CD14-positive monocyte (primary cell): ENCODE measurements at places on chromosomes 16 and 17.

GRCh38 chr17:13785981-13786598 lies 184.4 kb upstream of the HS3ST3A1 start:
- no peaks in the 10 kb centered on the region for H3K36me3 ChIP-seq
- no peaks in the 10 kb centered on the region for H3K4me1 ChIP-seq
- no peaks in the 10 kb centered on the region for H3K27me3 ChIP-seq
- H3K27ac ChIP-seq, result no peak overlapping the region
- H3K4me3 ChIP-seq, result no peak overlapping the region

DNA sequence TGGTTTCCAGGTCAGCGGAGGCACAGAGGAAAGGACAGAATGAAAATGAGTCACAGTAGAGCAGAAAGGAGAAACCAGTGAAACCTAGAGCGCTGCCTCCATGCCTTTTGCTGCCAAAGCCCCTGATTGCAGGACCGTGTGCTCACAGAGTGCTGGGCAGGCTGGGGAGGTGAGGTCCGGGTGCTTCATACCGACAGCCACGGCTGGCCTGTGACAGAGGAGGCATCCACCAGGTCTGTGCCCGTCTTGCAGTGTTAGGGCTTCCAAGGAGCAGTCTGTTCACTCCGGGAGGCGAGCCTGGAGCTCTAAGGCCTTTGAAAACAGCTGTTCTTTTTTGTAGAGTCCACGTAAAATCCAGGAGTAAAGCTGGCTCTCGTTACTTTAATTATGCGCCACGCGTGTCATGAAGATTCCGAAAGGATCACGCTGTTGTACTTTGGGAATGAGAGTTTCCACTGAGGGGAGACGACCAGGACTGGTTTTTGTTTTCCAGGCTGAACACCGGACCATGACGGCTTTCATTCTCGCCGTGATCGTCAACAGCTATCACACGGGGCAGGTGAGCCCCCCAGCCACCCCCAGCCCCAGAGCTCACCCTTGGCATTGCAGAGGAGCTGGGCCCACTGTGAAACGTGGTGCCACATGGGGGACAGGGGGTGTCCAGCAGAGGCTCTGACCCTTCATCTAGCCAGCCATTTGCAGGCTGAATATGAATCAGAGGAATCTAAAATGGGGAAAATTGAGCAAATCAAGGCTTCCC lies 108.5 kb upstream of the CHMP6 start:
- H3K4me1 ChIP-seq, result peaks cover 6% of the 10 kb centered on the region
- no peak for DNase-seq
- H3K27me3 ChIP-seq, result no peaks in the 10 kb centered on the region
- H3K27ac ChIP-seq, result no peak overlapping the region
- H3K36me3 ChIP-seq, result peaks cover 29% of the 10 kb centered on the region
- no peak overlapping the region for H3K4me3 ChIP-seq

DNA sequence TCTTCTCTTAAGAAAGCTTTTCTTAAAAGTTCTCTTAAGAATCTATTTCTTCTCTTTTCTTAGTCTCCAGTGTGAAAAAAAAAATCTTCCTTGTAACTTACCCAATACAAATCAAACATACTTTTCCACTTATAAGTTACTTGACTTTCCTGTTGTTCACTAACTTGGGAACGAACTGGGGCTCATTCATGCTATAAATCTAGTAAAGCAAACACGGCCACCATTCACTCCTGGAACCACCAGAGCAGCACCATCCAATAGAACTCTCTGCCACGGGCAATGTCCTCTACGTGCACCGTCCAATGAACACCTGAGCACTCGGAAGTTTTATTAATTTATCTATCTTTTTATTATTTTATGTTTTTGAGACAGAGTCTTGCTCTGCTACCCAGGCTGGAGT lies 20.8 kb downstream of the SRP68 start:
- H3K27me3 ChIP-seq, result no peaks in the 10 kb centered on the region
- H3K36me3 ChIP-seq, result peaks cover 96% of the 10 kb centered on the region
- no peak overlapping the region for H3K4me3 ChIP-seq
- H3K27ac ChIP-seq, result no peak overlapping the region
- H3K4me1 ChIP-seq, result peaks cover 27% of the 10 kb centered on the region

DNA sequence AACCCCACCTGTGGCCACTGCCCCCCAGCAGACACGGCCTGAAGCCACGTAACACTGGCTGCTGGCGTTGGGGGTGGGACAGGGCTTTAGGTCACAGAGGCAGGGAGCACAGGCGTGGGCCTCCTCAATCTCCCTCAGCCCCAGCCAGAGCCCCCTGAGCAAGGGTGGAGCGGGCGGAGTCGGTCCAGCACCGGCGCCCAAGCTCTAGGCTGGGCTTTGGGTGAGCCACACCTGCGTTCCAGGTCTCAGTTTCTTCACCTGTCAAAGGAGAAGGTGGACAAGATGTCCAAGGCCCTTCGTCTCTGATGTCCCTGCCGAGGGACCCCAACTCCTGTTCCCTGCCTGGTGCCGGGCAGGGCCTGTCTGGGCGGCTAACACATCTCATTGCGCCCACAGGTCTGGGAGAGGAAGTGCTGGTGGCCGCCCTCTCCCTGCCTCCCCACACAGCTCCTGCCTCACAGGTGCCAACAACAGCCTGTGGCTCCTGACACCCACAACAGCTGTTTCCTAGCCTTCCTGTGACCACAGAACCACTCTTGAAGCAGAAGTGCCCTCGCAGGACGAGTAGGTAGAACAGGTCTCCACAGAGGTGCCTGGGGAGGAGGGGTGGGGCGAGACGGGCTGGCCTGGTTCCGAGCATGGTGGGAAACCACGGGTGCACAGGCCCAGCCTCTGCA lies 12.0 kb downstream of the FAM83G start:
- H3K27me3 ChIP-seq, result no peaks in the 10 kb centered on the region
- no peaks in the 10 kb centered on the region for H3K4me1 ChIP-seq
- no peak for DNase-seq
- H3K36me3 ChIP-seq, result no peaks in the 10 kb centered on the region
- H3K27ac ChIP-seq, result no peak overlapping the region
- H3K4me3 ChIP-seq, result no peak overlapping the region

- H3K36me3 ChIP-seq, result no peaks in the 10 kb centered on the region
- H3K4me3 ChIP-seq, result no peak overlapping the region
- H3K27ac ChIP-seq, result no peak overlapping the region
- DNase-seq, result no peak
Observed at GRCh38 chr16:54275956-54276355, 10.6 kb downstream of the IRX3 start.

GRCh38 chr16:750485-750884 lies 9.7 kb upstream of the CIAO3 start:
- H3K4me3 ChIP-seq, result no peak overlapping the region
- no peaks in the 10 kb centered on the region for H3K27me3 ChIP-seq
- no peaks in the 10 kb centered on the region for H3K36me3 ChIP-seq
- no peak overlapping the region for H3K27ac ChIP-seq
- H3K4me1 ChIP-seq, result peaks cover 16% of the 10 kb centered on the region
- no peak for DNase-seq

GRCh38 chr17:34800661-34801060 lies 160.6 kb downstream of the CCT6B start:
- H3K36me3 ChIP-seq, result no peaks in the 10 kb centered on the region
- H3K4me3 ChIP-seq, result no peak overlapping the region
- no peak for DNase-seq
- no peak overlapping the region for H3K27ac ChIP-seq
- H3K4me1 ChIP-seq, result no peaks in the 10 kb centered on the region

GRCh38 chr17:76246080-76247066 lies 6.1 kb upstream of the RNF157 start:
- no peaks in the 10 kb centered on the region for H3K36me3 ChIP-seq
- DNase-seq, result peak; percentile 82
- no peak overlapping the region for H3K27ac ChIP-seq
- H3K4me3 ChIP-seq, result no peak overlapping the region
- peaks cover 18% of the 10 kb centered on the region for H3K27me3 ChIP-seq

DNA sequence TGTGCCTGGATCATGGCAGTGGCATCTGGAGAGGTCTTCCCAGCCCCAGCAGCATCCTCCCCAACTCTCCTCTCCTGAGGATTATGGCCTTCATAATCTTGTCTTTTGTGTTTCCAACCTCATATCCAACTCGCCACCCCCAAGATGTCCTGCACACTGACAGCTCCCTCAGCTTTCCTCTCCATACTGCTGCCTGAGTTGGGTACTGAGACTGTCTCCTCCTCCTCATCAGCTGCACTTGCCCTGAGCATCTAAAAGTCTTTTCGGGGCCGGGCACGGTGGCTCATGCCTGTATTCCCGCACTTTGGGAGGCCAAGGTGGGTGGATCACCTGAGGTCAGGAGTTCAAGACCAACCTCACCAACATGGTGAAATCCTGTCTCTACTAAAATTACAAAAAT lies 2.0 kb downstream of the CD300LB start:
- peaks cover 38% of the 10 kb centered on the region for H3K36me3 ChIP-seq
- DNase-seq, result no peak
- H3K4me1 ChIP-seq, result peaks cover 98% of the 10 kb centered on the region
- no peaks in the 10 kb centered on the region for H3K27me3 ChIP-seq

GRCh38 chr16:48608871-48609651 lies 919 bp downstream of the N4BP1 start:
- DNase-seq, result no peak
- no peaks in the 10 kb centered on the region for H3K27me3 ChIP-seq
- H3K27ac ChIP-seq, result peak overlapping the region; percentile 88
- peak overlapping the region; percentile 95 for H3K4me3 ChIP-seq
- peaks cover 86% of the 10 kb centered on the region for H3K4me1 ChIP-seq

DNA sequence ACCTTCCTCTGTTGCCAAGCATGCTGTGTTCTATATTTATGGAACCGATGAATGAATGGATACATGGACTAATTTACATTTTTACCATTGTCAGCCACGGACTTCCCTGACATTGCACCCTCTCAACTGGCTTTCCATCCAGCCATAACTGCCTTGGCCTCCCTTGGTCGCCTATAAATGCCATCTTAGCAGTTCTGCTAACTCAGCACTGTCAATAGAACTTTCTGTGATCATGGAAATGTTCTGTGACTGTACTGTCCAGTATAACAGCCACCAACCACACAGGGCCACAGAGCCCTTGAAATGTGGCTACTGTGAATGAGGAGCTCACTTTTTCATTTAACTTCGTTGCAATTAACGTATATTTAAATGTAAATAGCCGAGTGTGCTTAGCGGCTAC lies 8.7 kb upstream of the BCO1 start:
- no peak overlapping the region for H3K4me3 ChIP-seq
- H3K27ac ChIP-seq, result no peak overlapping the region
- no peaks in the 10 kb centered on the region for H3K27me3 ChIP-seq
- H3K4me1 ChIP-seq, result no peaks in the 10 kb centered on the region
